Hepatocyte (in vitro differentiated cells): ENCODE measurements at places on chromosomes 3 and 15. TPM values are rescaled to one million over a fixed set of nuclear protein-coding genes. Genes with fewer than 3 reads are reported as not detected.
A peak's percentile ranks its signal among the peaks of the same experiment; 100 is the strongest.

The SPINK8 gene
- not detected in 2 replicates for polyA plus RNA-seq

The NR1I2 gene
- 2.8 and 5.0 TPM in 2 replicates for polyA plus RNA-seq

The CLRN1 gene
- polyA plus RNA-seq, result not detected in 2 replicates

The SYNM gene
- 9.7 and 10.5 TPM in 2 replicates for polyA plus RNA-seq

The RARB gene
- 20.2 and 22.2 TPM in 2 replicates for polyA plus RNA-seq

The KNG1 gene
- polyA plus RNA-seq, result 32.3 and 57.4 TPM in 2 replicates

The ARPP21 gene
- polyA plus RNA-seq, result 0.19 TPM in 1 of 2 replicates, not detected in the other

The SPSB4 gene
- polyA plus RNA-seq, result 1.0 and 2.8 TPM in 2 replicates

The OR5K2 gene
- polyA plus RNA-seq, result not detected in 2 replicates

The CCK gene
- 0.32 TPM in 1 of 2 replicates, not detected in the other for polyA plus RNA-seq

The HTR3E gene
- not detected in 2 replicates for polyA plus RNA-seq

The PLCB2 gene
- 4.4 and 4.9 TPM in 2 replicates for polyA plus RNA-seq

The KLHDC8B gene
- polyA plus RNA-seq, result 86.4 and 97.1 TPM in 2 replicates

The APPL1 gene
- polyA plus RNA-seq, result 31.9 and 32.5 TPM in 2 replicates

The ROPN1 gene
- polyA plus RNA-seq, result not detected in 2 replicates

The GANC gene
- 9.1 and 12.5 TPM in 2 replicates for polyA plus RNA-seq

DNA sequence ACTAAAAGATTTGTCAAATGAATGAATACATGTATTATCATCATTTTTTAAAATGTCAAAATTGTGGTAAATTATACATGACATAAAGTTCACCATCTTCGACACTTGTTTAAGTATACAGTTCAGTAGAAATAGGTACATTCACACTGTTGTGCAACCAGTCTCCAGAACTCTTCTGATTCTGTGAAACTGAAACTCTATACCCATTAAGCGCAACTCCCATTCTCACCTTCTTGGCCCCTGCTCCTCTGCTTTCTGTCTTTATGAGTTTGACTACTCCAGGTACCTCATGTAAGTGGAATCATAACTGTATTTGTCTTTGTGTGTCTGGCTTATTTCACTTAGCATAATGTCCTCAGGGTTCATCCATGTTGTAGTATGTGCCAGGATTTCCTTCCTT is 50.1 kb upstream of the KBTBD8 start:
- DNase-seq, result no peak

GRCh38 chr3:66099541-66100065 is 60.9 kb upstream of the MAGI1 start:
- no peak for DNase-seq

GRCh38 chr3:196695849-196696226 is 16.2 kb downstream of the CEP19 start:
- DNase-seq, result no peak

- DNase-seq, result peak; percentile 31
Observed at GRCh38 chr3:35639254-35640186, at the start of gene ARPP21. ARPP21 (plus strand) TSS chr3:35639525; CDS start chr3:35681752, 42,227 bp downstream.

DNA sequence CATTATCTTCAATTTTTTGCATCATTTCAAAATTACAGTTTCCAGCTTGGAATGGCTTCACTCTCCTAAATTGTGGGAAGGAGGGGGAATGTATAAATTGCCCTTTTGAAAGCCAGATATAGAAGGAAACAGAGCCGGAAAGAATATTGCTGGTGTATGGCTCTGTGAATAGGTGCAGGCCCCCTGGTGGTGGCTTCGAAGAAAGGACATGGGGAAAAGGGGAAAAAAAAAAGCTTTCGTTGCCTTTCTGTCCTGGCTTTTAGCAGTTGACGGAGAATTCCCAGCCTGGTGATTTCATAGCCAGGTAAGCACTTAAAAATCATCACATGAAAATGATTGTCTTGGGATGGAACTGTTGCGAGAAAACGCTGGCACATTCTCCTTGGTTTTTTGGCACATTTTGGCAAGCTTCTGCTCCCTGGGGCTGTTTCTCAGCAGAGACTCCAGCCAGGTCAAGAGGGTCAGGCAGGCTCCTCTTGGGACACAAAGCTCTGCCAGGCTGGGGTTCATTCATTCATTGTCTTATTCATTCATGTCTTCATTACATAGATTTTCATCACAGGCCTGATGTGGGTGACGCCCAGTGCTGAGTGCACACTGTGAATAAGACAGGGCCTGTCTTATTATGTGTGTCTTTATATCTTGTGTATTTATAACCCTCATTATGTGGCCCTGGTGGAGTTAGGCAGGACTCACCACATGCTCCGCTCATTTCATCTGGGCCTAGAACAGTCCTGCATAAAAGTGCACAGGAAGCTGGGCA is 300.0 kb upstream of the TPM1 start:
- peak; percentile 88 for DNase-seq

DNA sequence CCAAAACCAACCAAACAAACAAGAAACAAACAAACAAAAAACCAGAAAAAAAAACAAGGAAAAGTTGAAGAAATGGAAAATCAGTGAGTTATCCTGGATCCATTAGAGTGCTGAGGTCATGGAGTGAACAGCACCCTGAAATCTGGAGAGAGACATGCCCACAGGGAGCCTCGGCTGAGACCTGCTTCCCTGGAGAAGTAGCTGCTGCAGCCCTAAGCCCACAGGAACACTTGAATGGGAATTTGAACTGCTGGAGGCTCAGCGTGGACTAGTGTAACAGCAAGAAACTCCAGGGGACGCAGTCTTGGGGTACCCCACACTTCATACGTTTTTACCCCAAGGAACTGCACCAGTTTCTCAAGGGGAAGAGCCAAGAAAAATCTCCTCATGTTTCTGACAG is 144.1 kb upstream of the UBE3A start:
- no peak for DNase-seq

DNA sequence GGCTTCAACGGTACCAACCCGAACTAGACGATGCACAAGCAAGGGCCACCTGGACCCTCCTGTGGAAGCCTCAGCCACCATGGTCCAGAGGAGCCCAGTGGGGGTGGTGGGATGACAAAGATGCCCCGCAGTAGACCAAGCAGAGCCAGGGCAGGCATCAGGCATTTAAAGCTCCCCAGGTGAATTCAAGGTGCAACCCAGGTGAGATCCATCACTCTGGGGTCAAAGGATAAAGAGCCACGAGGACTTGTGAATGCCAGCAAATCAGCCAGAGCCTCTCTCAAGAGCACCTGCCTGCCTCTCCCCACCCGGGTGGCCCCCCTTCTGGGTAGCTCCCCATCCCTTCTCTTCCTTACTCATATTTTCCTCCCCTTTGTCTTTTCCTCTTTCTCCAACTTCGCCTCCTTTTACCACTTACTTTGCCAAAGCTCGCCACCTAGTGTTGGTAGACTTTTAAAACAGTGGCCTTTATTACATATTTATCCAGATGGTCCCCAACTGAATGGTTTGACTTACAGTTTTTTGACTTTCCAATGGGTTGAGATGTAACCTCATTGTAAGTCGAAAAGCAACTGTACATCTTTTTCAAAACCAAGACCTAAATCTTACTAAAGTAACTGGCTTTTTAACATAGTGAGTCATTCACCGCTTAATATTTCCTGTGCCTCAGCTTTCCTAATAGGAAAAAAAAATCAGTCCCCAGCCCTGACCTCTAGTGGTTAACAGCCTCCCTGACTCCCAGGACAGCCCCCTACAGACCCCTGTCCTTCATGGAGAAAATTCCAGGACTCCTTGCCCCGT is 18.8 kb downstream of the PLA2G4F start:
- peak; percentile 69 for DNase-seq

GRCh38 chr3:169171739-169172138 is 491.8 kb downstream of the MECOM start:
- DNase-seq, result no peak

- DNase-seq, result no peak
Observed at GRCh38 chr15:80156176-80156720, 3.4 kb downstream of the FAH start.

GRCh38 chr15:99704444-99704838 is 28.8 kb downstream of the LYSMD4 start:
- peak; percentile 92 for DNase-seq

- DNase-seq, result peak; percentile 90
Observed at GRCh38 chr15:53072077-53072476, 281.9 kb upstream of the ONECUT1 start.

DNA sequence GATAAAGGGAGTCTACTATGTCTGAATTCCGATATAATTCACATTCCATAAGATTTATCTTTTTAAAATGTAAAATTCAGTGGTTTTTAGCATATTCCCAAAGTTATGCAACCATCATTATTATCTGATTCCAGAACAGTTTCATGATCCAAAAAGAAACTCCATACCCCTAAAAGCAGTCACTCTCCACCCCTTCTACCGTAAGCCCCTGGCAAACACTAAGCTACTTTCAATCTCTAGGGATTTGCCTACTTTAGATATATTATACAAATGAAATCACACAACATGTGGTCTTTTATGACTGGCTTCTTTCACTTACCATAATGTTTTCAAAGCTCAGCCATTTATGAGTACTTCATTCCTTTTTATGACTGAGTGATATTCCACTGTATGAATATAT is 65.6 kb downstream of the TMEM212 start:
- no peak for DNase-seq

GRCh38 chr3:145209561-145209960 is 951.4 kb downstream of the PLOD2 start:
- DNase-seq, result no peak

- no peak for DNase-seq
Observed at GRCh38 chr3:99396651-99397275, 241.6 kb upstream of the COL8A1 start.

GRCh38 chr3:49255112-49255511 is 21.9 kb downstream of the C3orf62 start:
- no peak for DNase-seq

DNA sequence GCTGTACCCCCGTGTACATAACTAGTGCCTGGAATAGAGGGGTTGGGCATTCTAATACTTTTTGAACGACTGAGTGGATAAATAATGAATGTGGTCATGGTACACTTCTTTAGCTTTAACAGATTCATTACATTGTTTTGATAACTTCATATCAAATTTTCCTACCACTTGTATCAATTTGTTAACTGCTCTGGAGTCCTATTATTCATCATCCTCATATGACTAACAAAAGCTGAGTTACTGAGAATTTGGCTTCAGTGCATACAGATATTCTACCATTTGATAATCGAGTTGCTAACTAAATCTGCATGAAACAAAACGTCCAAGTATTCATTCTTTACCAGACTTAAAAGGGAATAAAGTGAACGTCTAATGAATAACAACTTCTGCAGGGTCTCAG is 31.7 kb downstream of the FRMD5 start:
- DNase-seq, result no peak

DNA sequence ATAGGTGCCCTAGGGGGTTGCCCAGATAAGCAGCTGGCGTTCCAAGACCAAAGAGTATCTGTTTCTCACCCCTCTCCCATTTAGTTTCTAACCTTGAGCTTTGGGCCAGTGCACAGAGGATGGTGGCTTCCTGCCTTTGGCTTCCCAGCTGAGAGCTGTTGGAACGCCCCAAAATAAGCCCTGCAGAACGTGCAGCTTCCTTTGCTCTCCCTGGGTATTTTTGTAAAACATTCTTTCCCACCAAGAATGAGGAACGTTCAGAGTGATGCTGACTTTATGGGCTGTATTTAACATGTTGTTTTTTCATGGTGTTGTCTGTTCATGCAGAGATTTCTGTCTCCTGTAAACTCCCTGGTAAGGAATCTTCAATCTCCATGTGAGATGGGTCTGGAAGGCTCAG is 63.8 kb downstream of the LPP start:
- no peak for DNase-seq

GRCh38 chr3:143538577-143538981 is 309.7 kb downstream of the SLC9A9 start:
- no peak for DNase-seq

- no peak for DNase-seq
Observed at GRCh38 chr3:140153736-140154135, 218.8 kb downstream of the CLSTN2 start.

DNA sequence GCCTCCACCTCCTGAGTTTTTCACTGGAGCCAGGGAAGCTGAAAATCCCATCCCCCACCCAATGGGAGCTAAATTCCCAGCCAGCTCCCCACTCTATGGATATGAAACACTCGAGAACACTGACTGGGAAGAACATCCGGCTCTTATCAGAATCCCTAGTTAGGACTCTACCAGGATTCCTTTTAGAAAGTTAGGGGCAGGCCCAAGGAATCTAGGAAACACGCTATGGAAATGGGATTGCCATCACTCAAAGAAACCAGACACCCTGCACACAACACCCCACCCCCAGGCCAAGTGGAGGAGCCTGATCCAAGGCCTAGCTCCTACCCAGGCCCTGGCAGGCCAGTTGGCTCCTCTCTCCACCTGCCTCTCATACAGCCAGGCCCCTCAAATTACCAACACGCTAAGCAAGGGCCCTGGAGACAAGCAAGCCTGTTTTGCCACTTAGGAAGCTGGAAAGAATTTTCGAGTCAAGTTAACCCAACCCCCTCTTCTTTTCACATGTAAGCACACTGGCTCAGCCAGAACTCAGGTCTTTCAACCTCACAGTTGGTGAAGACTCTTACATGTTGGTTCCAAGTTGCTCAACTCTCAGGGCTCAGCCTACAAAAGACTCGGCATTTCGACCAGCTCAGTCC is 75.5 kb downstream of the RBPMS2 start:
- peak; percentile 62 for DNase-seq

GRCh38 chr15:33442449-33442848 is 131.7 kb downstream of the RYR3 start:
- DNase-seq, result no peak

GRCh38 chr15:85889956-85890619 is 95.4 kb upstream of the KLHL25 start:
- DNase-seq, result no peak

DNA sequence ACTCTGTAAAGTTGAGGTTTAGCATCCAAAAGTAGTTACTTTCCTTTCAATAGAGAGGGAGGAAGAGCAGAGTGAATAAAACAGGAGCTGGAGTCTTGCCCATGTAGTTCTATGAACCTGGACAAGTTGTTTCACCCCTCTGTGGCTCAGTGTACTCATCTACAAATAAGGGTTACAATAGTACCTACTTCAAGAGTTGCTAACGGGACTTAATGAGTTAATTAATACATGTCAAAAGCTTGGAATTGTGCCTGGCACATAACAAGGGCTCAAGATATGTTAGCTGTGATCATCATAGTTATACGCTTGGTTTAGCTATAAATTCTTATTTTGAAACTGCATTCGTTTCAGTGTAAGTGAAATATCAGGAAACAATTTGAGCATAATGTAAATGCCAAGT is 388.5 kb upstream of the THBS1 start:
- DNase-seq, result no peak

DNA sequence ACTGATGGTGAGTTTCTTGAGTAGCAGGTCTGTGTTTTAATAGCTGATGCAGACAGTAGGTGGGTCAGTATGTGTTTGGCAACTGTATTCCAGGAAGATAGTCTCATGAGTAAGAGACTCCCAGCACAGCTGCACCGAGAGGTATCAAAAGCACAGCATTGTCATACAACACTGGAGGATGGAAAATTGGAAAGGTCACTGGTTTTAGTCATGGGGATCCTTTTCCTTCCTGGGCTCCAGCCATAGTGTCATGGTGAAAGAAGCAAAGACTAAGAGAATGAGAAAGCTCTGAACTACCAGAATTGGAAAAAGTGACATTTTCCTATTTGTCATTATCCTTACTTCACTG is 61.5 kb downstream of the P3H2 start:
- no peak for DNase-seq

DNA sequence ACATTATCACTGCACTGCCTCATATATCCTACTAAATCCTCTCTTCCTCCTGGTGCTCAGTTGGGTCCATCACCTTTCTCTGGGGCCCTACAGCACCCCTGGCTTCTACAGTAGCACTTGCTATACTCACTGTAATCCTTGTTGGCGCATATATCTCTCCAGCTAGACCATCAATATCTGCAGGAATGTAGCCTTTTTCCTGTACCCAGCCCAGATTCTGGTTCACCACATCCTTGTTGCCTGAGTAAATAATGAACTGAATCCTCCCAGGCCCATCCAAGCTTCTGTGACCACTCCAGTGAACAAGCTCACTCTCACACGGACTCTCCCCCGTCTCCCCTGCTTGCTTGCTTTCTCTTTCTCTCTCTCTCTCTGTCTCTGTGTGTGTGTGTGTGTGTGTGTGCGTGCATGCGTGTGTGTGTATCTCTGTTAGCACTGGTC is 62.5 kb upstream of the LIPC start:
- no peak for DNase-seq
